ENCODE measurements at places on chromosomes 3 and 15.

- no peak for DNase-seq
Observed at GRCh38 chr3:178325330-178325729, 210.9 kb upstream of the KCNMB2 start.

DNA sequence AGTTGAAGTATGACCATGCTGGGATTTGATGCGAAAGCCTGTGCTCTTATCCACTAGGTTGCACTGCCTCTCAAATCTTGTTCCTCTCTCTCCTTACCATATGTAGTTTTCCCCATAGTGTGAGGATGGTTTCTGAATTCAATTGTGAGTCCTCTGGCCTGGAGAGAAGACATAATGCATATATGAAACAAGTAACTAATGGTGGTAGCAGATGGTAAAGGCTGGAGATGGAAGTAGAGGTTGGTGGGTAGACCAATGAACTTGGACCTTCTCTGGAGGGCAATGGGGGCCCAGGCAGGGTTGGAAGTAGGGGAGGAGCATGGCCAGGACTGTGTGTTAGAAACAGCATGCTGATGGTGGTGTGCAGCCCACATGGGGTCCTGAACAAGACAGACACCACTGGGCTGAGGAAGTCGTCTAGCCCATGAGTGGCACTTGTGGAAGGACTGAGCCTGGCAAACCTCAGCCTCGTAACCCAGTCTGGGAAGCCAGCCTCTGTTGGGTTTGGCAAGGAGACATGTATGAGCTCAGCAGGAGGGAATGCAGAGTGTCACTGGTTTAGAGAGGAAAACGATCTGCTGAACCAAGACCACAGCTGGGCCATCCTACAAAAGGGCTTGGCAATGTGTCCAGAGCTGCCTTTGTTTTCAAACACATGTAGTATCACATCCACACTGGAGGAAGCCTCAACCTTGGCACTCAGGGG lies 18.5 kb upstream of the LMCD1 start:
- no peak for DNase-seq

DNA sequence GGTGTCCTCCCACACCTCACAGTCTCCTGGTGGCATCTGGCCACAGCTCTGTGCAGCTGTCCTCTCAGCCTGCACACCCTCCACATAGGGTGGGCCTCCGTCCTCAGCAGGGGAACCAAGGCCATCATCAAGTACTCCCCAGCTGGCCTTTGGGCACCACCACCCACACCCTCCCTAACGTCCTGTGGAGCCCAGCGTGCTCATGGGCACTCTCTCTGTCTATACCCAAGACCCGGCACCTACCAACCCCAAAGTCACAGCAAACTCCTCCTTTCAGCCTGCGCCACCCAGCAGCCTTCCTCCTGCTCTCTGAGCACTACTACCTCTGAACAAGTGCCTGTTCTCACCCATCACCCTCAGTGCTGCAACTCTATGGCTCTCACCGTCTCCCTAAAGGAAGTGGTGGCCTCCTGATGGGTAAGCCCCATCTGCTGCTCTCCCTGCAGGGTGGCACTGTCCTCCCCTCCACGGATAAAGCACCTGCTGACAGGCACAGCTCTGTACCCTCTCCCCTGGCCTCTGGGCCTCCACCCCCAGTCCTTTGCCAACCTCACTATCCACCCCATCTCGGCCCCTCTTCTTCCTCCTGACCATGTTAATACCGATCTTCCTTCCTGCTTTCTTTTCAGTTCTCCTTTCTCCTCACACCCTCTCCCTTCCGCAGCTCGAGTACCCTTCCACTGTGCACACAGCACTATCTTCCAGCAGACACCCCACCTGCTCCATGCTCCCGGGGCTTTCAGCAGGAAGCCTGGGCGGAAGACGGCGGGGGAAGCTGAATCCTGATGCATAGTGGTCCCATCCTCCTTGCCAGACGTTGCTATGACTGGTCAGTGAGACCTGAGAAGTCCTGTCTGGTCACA lies 31.5 kb downstream of the SLC41A3 start:
- DNase-seq: no peak

DNA sequence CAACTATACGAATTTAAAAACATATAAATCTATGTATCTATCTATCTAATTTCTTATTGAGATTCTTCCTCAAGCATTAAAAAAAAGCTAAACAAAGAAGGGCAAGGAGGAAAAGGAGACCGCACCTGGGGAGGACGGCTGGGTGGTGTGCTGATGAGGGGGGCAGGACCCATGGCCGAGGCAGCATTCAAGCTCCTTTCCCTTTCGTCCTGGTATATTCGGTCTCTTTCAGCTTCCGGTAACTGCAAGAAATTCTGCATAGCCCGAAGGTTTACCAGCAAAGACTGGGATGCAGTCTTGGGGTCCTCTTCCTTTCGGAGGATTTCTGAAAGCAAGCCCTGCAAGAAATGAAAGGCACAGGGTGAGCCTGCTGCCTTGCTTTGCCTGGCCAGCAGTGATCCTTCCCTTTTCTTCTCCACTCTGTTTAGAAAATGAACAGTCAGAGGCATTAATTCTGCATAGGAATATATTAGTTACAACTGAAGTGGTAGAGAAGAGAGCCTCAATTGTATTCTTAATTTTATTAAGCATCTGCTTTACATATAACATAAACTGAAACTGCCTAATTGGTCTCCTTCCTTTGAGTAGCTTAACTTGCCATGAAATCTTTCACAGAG lies 38.8 kb downstream of the SATB1 start:
- DNase-seq: no peak

GRCh38 chr15:75348034-75348561 lies 1.3 kb downstream of the NEIL1 start:
- DNase-seq: no peak

DNA sequence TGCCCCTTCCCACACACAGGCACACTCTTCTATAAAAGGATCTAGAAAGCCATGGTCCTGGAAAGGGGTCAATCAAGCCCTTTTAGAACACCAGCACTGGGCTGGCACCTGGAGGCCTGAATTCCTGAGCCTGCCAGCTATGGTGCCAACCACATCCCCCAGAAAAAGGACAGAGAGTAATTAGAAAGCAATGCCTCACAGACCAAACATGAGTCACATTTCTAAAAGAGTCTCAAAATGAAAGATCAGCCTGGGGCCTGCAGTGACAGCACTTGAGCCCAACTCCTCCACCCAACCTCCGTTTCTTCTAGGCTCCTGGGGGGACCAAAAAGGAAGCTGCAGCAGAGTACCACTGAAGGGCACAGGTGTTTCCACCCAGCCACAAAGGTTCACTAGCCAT lies 14.1 kb downstream of the MYLK start:
- no peak for DNase-seq

DNA sequence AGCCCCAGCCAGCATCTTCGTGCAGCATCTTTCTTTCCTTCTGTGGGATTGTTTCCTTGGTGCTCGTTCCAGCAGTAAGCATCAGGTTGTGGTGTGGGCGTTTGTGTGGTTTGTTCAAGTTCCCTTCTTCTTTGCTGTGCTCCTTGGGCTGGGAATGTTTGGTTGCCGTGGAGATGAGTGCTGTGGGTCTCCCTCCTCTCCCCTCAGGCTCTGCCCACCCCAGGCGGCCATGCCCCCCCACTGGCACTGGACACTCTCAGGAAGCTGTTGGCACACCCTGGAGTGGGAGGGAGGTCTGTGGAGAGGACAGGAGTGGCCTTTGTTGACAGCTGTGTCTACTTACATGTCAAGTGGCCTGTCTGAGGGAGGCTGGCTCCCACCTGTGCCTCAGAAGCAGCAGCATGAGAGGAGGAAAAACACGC lies 46.5 kb upstream of the SACM1L start:
- DNase-seq: no peak

DNA sequence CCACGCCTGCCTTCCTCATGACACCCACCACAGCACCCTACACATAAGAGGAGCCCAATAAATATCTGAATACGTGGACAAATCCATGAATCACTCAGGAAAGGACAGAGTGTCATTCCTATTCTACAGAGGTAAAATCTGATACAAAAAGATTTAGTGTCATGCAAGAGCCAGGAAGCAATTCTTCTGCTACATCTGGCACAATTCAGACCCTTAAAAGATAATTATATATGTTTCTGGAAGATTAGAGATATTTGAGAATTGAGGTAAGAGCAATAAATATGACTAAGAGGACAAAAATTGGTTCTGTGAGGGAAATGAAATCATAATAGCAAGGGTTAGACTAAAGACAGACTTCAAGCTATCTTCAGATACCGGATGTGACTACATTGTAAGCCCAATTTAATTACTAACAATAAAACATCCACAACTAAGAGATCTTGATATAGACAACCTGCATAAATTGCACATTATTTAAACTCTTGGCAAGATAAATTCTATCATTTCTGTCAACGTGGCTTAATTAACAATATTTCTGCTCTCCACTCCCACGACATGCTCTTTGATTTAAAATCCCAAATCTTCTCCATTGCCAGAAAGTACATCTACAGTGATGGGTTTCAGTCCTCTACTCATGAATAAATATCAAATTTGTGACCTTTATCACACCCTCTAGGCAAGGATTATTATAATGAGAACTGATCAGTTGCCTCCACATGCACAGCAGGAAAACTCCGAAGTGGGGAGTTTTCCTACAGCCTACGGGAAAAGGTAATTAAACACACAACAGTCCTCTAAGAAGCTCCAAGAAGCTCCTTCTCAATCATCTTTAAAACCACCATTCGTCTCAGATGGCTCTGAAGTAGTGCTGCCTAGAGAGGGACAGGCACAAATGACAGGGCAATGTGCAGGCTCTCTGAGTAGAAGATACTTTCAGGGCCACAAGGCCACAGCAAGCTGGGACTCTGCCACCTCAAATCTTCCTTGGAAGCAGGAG lies 32.6 kb downstream of the MB21D2 start:
- DNase-seq: no peak

DNA sequence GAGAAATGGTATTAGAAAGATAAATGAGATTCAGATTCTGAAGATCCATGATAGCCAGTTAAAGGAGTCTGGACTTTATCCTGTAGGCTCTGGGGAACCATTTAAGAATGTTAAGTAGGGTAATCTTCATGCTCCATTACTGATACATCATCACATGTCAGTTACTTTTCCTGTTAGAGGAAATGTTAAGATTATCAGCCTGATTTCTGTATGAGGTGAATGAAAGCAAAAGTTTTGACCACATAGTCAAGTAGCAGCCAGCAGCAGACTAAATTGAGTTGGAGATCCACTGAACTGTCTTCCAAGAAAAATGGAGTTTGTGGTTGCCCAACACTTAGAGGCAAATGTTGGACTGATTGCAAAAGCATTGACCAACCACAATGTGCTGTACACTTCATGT lies 4.7 kb upstream of the COPB2 start:
- DNase-seq: no peak

DNA sequence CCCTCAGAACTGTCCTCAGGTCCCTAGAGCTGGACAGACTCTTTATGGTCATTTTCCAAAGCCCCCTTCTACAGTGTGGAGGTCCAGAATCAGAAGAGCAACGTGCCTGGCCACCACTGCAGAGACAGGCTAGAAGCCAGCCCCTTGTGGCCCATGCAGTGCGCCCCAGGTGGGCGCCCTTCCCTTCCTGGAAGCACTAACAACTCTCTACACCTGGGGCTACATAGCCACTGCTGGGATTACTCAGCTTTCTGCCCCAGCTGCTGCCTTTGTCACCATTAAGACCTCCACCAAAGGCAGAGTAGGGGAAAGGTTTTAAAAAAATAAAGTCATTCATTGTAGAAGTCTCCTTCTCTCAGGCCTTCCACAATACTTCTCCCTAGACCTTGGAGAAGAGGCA lies 2.3 kb downstream of the RASGRP1 start:
- DNase-seq: no peak

- DNase-seq: no peak
Observed at GRCh38 chr3:188827576-188827975, 344.2 kb upstream of the TPRG1 start.

DNA sequence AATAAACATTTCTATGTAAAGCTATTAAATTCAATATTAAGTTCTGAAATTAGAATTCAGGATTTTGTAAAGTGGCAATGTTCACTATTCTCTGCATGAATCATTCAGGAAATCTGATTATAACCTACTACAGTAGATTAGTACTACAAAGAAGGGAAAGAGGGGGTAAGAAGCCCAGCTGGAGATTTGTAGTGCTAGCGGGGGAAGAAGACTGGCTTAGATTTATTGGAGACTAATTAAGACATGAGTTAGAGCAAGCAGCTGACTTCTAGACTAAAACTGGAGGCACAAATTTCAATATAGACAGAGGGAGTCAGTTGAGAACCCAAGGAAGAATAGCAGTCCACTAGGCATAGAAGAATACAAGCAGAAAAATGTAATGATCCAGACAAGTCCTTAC lies 55.8 kb upstream of the SETMAR start:
- DNase-seq: no peak

DNA sequence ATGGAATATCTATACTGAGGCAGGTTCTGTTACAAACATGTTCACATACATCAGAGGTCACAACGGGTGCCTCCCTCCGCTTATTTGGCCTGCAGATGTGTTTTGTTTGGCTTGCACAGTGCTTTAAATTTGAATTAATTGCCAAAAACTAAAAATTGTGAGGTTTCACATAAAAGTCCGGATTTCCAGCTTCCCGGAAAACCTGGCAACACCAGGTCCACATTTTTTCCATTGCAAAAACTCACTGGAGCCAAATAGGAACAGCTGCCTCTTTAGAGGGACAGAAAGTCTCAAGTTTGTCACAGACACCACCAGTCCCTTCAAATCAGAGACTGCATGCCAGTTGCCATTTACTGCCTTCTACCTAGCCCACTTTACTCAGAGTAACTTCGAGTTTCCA lies 205.9 kb upstream of the MDFIC2 start:
- DNase-seq: no peak

GRCh38 chr3:67030785-67031740 lies 33.0 kb downstream of the KBTBD8 start:
- DNase-seq: no peak

GRCh38 chr3:58497097-58497496 lies 5.2 kb downstream of the KCTD6 start:
- DNase-seq: no peak

GRCh38 chr3:14803981-14804834 lies 14.6 kb upstream of the FGD5 start:
- no peak for DNase-seq

DNA sequence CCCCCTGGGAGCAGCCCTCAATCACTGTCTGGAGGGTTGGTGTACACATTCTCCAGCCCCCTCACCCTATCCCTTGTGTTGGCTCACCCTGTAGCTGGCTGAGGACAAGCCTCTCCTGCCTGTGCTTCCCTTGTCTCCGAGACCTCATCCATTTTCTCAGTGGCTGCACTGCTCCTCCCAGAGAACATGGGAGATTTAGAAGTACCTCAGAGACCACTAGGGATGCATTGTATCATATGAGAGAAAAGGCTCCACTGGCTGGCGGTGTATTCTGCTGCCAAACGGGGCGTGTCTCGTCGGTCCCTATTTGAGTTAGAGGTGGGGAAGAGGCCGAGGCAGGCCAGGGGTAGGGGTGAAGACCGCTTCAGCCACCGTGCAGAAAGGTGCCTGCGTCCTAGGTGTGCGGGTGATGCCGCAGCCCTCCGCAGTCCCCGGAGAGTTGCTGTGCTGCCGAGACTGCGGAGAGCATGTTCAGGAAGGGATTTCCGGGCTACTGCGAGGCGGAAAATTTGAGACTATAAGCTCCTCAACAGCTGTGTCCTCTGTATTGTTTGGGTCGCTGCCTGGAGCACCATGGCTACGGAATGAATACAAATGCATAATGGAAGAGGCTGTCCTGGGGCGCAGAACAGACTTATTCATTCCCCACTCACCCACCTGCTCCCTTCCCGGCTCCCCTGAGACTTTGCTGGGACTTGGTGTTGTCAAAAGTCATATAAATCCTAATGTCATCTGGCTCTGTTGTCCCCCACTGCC lies 43.8 kb downstream of the SPSB4 start:
- no peak for DNase-seq
